ENCODE measurements at places on chromosomes 11 and 22. TPM values are rescaled to one million over a fixed set of nuclear protein-coding genes. Genes with fewer than 3 reads are reported as not detected.

The MRGPRE gene
- not detected for total RNA-seq

The GGTLC2 gene
- total RNA-seq = not detected

The MICAL3 gene
- total RNA-seq = 209 TPM

The FOSL1 gene
- 11.6 TPM for total RNA-seq

The SLC5A12 gene
- total RNA-seq = 0.48 TPM

The OMP gene
- total RNA-seq = 78.6 TPM

The NRGN gene
- total RNA-seq = 0.96 TPM

The OTOG gene
- not detected for total RNA-seq

The SLC5A1 gene
- total RNA-seq = 32.1 TPM

The HTR3B gene
- total RNA-seq = not detected

The PHOX2A gene
- total RNA-seq = 0.60 TPM

The OSM gene
- total RNA-seq = not detected

The DEFB131B gene
- not detected for total RNA-seq

The SHISAL1 gene
- 4.6 TPM for total RNA-seq

The LRRC32 gene
- 9.5 TPM for total RNA-seq

The NXPE1 gene
- total RNA-seq = 407 TPM

The PAX6 gene
- total RNA-seq = 0.55 TPM

The OR5B21 gene
- total RNA-seq = not detected

The CTSD gene
- 1,587 TPM for total RNA-seq

The CLDN5 gene
- 72.9 TPM for total RNA-seq

The ROBO4 gene
- total RNA-seq = 31.8 TPM

The FDXACB1 gene
- total RNA-seq = 1.5 TPM

The DDI1 gene
- total RNA-seq = not detected

The BTG4 gene
- not detected for total RNA-seq

The EIF1AD gene
- total RNA-seq = 31.6 TPM

The AP5B1 gene
- total RNA-seq = 28.1 TPM

The MRGPRX3 gene
- not detected for total RNA-seq

The UPK3A gene
- total RNA-seq = not detected

The MUC5AC gene
- total RNA-seq = not detected

The SLC29A2 gene
- 15.1 TPM for total RNA-seq

The FIBIN gene
- 3.4 TPM for total RNA-seq

The SORL1 gene
- total RNA-seq = 119 TPM

The GAL3ST1 gene
- total RNA-seq = 9.4 TPM

The RHOG gene
- 62.1 TPM for total RNA-seq

The TCN2 gene
- total RNA-seq = 63.8 TPM

The FKBP2 gene
- total RNA-seq = 203 TPM

The SLC22A6 gene
- not detected for total RNA-seq

The MIAT gene
- total RNA-seq = 1.5 TPM

The EMSY gene
- 35.7 TPM for total RNA-seq

The MPPED2 gene
- total RNA-seq = 1.4 TPM

The SMIM35 gene
- not detected for total RNA-seq

The CCND1 gene
- 26.4 TPM for total RNA-seq

Data from transverse colon (tissue), 4 donors.